Astrocyte of the spinal cord (primary cell): ENCODE measurements at places on chromosomes 6 and 20.

DNA sequence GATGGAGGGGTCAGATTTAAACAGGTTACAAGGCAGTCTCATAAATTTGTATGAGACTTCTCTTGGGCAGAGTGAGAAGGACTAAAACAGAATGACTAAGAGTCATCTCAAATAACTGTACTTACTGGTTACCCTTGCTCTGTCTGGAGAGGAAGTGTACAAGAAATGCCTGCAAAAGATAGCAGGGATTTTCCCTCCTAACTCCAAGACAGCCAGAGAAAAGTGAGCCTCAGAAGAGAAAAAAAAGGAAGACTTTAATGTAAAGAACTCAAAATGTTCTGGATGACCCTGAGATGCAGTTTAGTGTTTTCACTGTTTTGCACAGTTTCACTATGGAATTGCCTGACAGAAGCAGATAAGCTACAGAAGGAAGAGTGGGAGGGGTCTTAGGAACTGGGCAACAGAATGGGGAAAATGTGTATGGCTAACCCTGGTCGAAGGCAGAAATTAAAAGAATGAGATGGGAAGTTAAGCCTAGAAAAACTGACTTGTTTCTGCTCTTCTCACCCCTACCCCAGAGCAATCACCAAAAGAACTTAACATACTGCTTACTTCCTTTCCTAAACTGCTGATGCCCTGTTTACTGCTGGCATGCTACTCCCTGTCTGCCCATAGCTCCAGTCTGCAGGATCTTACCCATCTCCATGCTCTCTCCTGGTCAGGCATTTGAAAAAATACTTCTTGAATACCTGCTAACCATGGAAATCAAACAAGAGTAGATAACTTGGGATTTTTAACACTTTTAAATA is 98.1 kb upstream of the MARCKS start:
- DNase-seq = no peak

DNA sequence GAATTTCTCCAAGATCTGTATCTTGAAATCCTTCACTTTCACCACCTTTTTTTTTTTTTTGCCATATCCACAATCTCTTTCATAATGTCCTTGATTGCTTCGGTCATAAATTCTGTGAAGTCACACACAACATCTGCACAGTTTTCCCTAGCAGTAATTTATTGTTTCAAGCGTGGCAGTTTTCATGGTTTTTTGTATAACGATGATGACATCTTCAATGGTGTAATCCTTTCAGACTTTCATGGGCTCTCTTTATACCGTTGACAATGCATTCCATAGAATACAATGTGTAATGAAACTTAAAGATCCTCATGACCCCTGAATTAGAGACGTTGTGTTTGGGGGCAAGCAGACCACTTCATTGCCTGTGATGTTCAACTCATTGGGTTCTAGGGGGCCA is 693.1 kb downstream of the PTPRT start:
- DNase-seq = no peak

GRCh38 chr6:131894493-131895424 is 56.4 kb downstream of the CCN2 start:
- no peak for DNase-seq

- DNase-seq = no peak
These were observed 71.1 kb downstream of the ZDHHC14 start for GRCh38 chr6:157452096-157452495.

DNA sequence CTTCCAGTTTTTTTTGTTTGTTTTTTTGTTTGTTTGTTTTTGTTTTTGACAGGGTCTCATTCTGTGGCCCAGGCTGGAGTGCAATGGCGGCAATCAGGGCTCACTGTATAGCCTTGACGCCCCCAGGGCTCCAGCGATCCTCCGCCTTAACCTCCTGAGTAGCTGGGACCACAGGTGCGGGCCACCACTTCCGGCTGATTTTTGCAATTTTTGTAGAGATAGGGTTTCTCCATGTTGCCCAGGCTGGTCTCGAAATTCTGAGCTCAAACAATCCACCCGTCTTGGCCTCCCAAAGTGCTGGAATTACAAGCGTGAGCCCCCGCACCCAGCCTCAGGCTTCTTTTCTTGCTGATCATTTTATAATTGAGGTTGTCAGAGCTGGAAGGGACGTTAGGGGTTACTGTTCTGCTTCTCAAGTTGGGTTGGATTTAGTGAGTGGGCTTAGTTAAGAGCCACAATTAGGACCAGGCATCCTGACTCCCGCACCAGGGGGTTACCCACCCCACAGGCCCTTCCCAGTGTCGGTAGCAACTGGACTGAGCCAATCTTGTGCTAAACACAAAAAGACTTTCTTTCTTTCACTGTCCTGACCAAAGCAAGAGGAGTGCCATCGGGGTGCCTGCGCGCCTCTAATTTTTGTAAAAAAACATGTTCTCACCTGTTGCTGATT is 13.1 kb upstream of the ZSCAN9 start:
- no peak for DNase-seq

- no peak for DNase-seq
These were observed 10.3 kb downstream of the ARHGAP18 start for GRCh38 chr6:129699659-129700058.

GRCh38 chr6:24910961-24911725 is 24.6 kb downstream of the RIPOR2 start:
- no peak for DNase-seq

DNA sequence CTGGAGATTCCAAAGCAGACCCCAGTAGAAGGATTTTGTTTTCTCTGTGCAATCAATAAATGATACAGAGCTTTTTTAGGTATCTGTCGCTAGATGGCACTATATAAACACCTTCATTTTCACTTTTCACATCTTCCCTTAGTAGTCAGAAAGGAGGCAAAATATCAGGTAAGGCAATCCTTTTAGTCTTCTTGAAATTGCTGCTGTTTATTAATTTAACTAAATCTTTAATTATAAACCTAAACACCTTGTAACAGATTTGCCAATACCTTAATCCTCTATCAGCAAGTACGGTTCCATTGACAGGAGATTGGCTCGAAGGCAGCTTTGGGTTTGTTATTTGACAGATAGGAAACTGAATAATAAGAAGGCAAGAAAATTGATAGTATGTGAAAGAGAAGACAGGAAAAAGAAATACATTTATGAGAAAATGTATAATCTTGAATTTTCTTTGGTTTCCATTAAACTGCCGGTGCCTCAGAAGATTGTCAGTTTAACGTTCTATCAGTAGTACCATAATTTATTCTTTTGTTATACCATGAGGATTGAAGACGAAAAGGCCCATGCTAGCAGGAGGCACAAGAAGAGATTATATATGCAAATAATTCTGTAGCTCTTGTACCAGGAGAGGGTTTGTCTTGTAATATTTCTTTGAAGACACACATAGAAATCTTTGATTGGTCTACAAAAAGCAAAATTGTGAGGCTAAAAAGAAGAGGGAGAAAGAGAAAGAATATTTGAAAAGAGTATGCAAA is 23.5 kb upstream of the IBTK start:
- peak; percentile 50 for DNase-seq

DNA sequence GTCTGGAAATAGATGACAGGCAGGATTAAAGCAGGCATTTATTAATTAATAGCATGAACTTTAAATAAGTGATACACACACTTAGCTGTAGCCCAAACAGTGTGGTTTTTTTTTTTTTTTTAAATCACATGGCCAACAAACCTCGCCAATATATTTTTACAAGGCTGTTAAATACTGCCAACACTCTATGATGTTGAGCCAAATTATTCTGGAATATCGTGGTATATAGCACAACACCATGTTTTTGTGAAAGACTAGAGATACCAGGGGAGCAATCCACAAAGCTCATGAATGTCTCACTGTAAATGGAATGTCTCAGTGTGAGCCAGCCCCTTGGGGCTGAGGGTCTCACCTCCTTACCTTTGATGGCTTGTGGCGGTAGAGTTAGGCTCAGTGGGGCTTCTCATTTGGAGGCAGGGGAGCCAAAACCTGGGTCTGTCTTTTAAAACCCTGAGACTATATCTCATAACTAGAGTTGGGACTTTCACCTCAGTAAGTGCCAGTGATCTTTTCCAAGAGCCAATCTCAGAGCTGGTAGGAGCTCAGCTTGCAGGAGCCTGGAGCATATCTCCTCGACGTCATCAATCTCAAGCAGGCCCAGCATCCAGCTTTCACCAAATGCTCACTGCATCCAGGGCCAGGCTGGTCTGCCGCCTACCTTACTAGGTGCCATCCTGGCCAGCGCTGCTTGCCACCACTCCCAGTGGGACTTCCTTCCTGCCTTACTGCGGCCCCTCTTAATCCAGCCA is 78.5 kb upstream of the FAM184A start:
- DNase-seq = no peak

- no peak for DNase-seq
These were observed 28.4 kb upstream of the FRMD1 start for GRCh38 chr6:168107191-168107983.

- peak; percentile 69 for DNase-seq
These were observed 1.1 kb downstream of the JAG1 start for GRCh38 chr20:10672624-10673127.

DNA sequence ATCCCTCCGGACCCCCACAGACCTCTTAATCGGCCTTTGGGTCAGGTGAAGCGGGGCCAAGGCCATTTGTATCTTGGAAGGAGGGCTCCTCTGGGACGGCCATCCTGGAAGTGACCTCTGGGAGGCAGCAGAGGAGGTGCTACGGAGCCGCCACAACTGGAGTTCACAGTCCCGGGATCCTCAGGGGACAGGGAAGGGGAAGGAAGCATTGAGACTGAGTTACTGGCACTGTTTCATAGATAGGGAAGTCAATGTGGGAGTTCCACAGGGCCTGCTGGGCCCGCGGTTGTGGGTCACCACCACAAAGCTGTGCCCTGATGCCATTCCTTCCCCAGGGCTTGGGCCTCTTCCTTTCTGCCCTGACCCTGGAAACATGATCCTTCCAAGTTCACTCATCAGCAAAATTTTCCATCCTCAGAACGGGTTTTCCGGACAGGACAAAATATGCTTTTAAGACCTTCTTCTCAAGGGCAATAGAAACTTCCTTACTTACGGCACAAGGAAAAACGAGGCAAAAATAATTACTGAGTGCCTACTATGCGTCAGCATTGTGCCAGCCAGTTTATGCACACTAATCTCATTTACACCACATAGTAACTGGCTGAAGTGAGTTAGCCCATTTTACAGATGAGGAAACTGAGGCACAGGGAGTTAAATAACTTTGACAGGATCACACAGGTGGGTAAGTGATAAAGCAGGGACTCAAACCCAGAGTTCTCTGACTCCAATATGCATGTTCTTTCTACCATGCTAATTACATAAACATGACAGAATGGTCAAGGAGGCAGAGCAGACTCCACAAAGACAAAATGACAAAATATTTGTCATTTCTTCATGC is 143.8 kb downstream of the UNC5CL start:
- peak; percentile 39 for DNase-seq

- DNase-seq = no peak
These were observed 178.7 kb downstream of the GJA10 start for GRCh38 chr6:90072935-90073464.

DNA sequence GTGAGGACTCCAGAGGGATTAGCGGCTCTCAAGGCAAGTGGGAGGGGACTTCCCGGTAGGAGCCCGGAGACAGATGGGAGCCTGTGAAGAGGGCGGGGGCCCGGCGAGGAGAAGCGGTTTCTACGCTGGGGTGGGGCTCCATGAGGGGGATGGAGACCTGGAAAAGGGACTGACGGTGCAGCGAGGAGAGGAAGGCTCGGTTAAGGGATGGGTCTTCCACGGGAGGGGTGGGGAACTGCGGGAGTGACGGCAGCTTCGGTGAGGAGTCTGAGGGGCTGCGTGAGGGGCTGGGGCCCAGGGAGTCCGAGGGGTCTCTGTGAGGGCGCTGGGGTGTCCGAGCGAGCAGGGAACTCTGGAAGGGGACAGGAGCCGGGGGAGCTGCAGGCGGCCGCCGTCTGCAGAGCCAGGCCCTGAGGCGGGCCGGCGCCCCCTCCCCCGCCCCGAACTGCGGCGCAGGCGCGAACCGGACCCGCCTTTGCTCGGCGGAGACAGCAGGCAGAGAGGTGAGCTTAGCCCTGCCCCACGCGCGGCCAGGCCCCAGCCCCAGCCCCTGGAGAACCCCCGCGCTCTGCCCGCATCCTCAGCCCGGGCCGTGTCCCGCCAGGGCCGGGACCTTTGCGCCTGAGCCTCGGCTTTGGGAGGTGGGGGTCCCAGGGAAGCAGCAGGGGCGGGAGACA is at the start of gene NRSN2:
NRSN2 (plus strand) TSS at position 472 of the 677 bp plus-strand sequence. CDS start 2,533 bp downstream, outside the sequence.
- DNase-seq = peak; percentile 72

GRCh38 chr6:68194846-68195478 is 440.1 kb upstream of the ADGRB3 start:
- no peak for DNase-seq

DNA sequence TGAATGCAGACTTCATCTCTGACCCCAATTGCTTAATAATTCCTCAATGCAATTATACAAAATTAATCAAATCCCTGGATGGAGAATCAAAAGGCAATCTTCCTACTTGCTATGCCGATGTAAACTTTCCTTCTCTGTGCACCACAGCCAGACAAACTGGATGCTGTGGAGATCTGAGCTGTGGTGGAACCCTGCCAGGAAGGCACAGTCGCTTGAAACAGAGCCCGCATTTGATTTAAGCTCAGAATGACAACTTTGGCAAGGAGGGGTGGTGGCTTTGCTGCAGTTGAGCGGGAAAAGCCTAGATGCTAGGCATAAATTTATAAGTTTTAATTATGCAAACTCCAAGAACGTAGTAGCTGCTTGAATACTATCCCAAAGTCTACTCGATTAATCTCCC is 190.8 kb downstream of the MTFR2 start:
- DNase-seq = no peak

- DNase-seq = no peak
These were observed 374.3 kb upstream of the SOX4 start for GRCh38 chr6:21219241-21219640.

DNA sequence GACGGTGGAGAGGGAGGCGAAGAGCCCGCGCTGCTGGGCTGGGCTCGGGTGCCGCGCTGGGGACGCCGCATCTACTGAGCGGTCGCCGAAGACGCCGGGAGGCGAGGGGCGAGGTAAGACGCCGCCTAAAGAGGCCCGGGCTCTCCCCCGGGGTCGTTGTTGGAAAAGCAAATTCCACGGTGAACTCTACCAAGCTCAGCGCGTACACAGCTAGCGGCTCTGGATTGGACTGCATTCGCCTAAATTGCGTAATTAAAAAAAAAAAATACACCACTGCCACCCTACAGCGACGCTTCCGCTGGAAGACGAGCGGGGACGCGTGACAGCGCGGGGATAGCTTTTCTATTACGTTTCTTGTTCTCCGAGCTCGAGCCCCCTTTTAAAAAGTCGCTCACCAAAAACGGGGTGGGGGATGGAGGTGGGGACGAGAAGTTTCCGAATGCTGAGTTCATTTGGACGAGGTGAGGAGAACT is 92.0 kb upstream of the PRDM1 start:
- no peak for DNase-seq

DNA sequence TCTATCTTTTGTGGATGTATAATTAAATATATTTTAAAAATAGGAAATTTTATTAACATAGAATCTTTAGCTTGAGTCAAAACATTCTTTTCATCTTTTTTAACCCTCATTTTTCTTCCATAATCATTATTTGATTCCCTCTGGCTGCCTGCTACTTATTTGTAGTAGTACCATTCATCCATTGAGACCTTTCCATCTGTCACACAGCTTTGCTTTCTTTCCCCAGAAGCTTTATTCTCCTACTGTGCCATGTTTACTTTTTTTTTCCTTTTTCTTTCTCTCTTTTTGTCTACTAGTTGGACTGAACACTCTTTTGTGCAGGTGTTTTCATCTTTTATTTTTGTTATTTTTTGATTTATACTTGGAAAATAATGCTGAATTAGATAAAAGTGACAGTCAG is 522.6 kb upstream of the MMS22L start:
- no peak for DNase-seq
